GM12864 (cell line): ENCODE measurements at places on chromosomes 1 and 21.

GRCh38 chr1:210262167-210262896, 29.7 kb downstream of the SERTAD4 start:
- DNase-seq: no peak

GRCh38 chr1:155051777-155052398, 772 bp downstream of the ADAM15 start:
- DNase-seq: no peak

DNA sequence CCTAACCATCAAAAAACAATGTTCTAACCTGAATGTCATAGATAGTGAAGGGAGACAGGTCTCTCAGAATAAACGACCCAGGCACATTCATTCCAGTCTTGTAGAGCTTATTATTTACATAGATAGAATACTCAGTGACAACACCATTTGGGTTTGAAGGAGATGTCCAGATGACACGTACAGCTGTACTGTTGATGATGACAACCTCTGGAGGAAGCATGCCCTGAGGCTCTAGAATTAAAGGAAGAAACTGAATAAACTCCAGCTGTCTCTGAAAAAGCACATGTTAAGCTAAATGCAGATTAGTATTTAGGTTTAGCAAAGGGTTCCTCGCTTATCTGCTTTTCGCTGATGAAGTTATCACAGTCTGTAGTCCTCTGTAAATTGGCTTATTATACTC, 277.2 kb downstream of the KCTD3 start:
- no peak for DNase-seq

DNA sequence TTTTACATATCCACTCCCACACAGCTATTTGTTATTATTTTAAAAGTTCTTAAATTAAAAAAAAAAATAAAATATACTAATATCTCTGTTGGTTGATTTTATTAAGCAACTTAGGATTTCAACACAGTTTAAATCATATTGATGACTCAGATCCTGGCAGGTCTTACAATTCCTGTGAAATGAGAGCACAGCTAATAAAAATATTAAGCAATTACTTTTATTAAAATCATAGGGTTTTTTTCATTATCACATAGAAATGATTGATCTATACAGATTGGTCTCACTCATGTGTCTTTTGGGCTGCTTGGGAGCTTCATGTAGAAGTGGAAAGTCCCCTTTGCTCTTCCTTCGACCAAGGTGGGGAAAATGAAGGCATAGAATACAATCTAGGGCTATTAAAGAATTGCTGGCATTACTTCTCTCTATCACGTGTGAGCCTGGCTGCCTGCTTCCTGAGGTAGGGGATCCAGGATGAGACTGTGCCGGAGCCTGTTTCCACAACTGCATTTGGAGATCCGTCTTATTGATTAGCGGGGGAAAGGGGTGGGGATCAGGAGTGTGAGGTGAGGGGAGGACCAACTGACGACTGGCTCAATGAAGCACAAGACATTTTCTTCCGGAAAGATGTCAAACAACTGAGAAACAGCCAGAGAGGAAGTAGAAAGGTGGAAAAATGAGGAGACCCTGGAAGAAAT, 858.0 kb downstream of the USP25 start:
- no peak for DNase-seq

- no peak for DNase-seq
These were observed 27.7 kb downstream of the MYOG start for GRCh38 chr1:203057911-203058675.

DNA sequence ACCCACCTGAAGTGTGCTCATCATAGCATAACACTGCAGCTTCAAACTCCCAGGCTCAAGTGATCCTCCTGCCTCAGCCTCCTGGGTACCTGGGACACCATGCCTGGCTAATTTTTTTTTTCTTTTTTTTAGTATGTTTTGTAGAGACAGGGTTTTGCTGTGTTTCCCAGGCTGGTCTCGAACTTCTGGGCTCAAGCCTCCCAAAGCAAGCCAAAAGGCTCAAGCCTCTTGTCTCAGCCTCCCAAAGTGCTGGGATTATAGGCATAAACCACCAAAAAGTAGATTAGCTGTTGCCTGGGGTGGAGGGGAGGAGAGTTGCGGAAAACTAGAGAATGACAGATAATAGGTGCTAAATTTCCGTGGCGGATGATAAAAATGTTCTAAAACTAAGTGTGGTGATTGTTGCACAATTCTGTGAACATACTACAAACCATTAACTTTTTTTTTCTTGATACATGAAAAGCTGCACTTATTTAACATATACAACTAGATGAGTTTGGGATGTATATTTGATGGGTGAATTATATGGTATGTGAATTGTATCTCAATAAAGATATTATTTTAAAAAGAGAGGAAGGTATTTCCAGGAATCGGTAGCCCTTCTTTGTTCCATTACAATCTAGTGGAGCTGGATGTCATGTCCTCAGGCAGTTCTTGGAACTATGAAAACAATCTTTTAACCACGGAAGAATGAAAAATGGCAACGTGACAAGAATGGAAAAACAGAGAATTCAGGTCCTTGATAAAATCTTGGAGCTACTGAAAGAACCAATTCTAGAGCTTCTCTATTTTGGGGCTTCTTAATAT, 27.3 kb upstream of the MED18 start:
- no peak for DNase-seq

GRCh38 chr1:179706339-179706941, 36.7 kb upstream of the FAM163A start:
- peak; percentile 22 for DNase-seq
